ENCODE measurements at places on chromosomes 16 and 17.

GRCh38 chr16:69930117-69930776 lies 20.9 kb upstream of the CLEC18A start:
- H3K4me1 ChIP-seq: peaks cover 21% of the 10 kb centered on the region
- DNase-seq: peak; percentile 66

- no peak overlapping the region for H3K4me3 ChIP-seq
- no peaks in the 10 kb centered on the region for H3K4me1 ChIP-seq
- H3K27ac ChIP-seq: no peak overlapping the region
- H3K27me3 ChIP-seq: no peaks in the 10 kb centered on the region
- no peak for DNase-seq
These were observed 31.0 kb downstream of the DHRS7B start for GRCh38 chr17:21157586-21158370.

GRCh38 chr16:69924041-69924775 lies 26.9 kb upstream of the CLEC18A start:
- H3K36me3 ChIP-seq: peaks cover 5% of the 10 kb centered on the region
- H3K27ac ChIP-seq: peak overlapping the region; percentile 19

- H3K36me3 ChIP-seq: no peaks in the 10 kb centered on the region
- H3K27me3 ChIP-seq: peaks cover 8% of the 10 kb centered on the region
- DNase-seq: peak; percentile 34
- H3K4me1 ChIP-seq: no peaks in the 10 kb centered on the region
These were observed 114.8 kb upstream of the FOXF1 start for GRCh38 chr16:86395477-86395876.

DNA sequence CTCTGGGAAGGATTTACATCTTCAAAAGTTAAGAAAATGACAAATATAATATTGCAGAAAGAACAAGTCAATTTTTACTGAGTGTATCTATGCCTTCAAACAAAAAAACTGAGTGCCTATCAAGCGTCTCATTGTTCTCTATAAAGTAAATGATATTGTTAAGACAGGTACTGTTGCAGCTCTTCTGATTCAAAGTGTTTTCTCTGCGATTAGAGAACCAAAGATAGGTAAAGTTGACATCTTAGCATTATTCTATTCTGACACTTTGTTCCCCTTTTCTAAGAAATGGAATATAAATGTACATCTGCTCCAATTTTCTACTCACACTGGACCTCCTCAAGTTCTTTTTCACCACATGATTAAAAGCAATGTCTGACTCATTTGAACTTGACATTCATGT lies 1317.7 kb downstream of the CDH11 start:
- no peaks in the 10 kb centered on the region for H3K36me3 ChIP-seq
- H3K4me3 ChIP-seq: no peak overlapping the region
- H3K27me3 ChIP-seq: no peaks in the 10 kb centered on the region
- DNase-seq: no peak

DNA sequence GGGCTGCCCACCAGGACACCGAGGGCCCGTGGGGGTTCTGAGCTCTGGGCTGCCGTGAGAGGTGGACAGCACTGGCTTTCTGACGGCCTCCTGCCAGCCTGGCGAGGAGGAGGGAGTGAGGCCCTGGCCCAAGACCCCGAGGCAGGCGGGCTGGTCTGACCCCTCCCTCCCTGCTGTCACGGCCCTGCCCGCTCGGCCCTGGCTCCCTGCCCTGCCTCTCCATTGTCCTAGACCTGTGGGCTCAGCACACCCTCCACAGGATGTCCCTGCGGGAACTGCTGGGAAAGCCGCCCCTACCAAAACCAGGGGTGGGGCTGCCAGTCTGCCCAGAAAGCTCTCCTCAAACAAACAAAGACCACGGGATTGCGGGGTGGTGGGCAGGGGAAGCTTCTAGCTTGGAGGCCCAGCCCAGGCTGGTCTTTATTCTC lies 20.7 kb downstream of the SPNS2 start:
- DNase-seq: no peak
- H3K27ac ChIP-seq: no peak overlapping the region
- H3K4me1 ChIP-seq: peaks cover 9% of the 10 kb centered on the region
- H3K36me3 ChIP-seq: peaks cover 38% of the 10 kb centered on the region
- H3K4me3 ChIP-seq: no peak overlapping the region

DNA sequence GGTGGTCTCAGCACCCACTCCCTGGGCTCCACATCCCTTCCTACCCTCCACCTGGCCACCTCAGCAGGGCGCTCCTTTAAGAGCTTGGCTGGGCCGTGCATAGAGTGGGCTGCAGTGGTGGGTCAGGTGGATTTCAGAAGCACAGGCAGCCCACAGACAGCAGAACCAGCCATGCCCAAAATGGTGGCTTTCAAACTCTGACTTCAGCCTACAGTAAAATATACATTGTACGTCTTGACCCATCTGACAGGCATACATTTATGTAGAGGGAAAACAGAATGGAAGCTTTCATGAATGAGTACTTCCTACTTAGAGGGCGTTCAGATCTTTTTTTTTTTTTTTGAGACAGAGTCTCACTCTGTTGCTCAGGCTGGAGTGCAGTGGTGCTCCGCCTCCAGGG lies 26.0 kb upstream of the LASP1NB start:
- DNase-seq: no peak
- peaks cover 55% of the 10 kb centered on the region for H3K36me3 ChIP-seq
- H3K4me3 ChIP-seq: no peak overlapping the region
- H3K27ac ChIP-seq: peak overlapping the region; percentile 66
- H3K27me3 ChIP-seq: no peaks in the 10 kb centered on the region

DNA sequence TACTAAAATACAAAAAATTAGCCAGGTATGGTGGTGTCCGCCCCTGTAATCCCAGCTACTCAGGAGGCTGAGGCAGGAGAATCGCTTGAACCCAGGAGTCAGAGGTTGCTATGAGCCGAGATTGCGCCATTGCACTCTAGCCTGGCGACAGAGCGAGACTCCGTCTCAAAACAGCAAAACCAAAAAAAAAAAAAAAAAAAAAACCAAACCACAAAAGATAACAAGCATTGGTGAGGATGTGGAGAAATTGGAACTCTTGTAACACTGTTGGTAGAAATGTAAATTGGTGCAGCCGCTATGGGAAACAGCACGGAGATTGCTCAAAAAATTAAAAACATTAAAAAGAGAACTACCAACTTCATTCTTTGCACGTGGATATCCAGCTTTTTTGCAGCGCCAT lies 119.4 kb downstream of the OR1D5 start:
- H3K27me3 ChIP-seq: peaks cover 4% of the 10 kb centered on the region
- no peak for DNase-seq
- H3K27ac ChIP-seq: no peak overlapping the region

- H3K4me3 ChIP-seq: no peak overlapping the region
- no peak overlapping the region for H3K27ac ChIP-seq
- no peaks in the 10 kb centered on the region for H3K36me3 ChIP-seq
- H3K4me1 ChIP-seq: no peaks in the 10 kb centered on the region
These were observed 243.5 kb downstream of the STX8 start for GRCh38 chr17:9332132-9332494.

DNA sequence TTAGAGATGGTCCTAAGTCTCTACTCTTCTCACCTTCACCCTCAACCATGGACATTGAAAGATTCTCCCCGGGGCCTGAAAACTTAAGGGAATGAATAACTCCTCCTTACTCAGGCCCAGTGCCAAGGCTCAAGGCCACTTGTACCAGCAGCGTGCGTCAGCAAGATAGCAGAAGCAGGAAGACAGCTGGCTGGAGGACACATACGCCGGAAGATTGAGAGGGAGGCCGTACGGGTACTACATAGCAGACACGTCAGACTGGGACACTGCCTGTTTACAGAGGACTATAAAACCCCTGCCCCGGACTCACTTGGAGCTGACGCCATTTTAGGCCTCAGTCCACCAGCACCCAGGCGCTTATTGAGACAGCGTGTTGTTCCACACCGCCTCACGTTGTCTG lies 75.8 kb upstream of the MED13 start:
- DNase-seq: no peak
- H3K27me3 ChIP-seq: no peaks in the 10 kb centered on the region
- H3K27ac ChIP-seq: no peak overlapping the region
- H3K4me1 ChIP-seq: peaks cover under 1% of the 10 kb centered on the region

DNA sequence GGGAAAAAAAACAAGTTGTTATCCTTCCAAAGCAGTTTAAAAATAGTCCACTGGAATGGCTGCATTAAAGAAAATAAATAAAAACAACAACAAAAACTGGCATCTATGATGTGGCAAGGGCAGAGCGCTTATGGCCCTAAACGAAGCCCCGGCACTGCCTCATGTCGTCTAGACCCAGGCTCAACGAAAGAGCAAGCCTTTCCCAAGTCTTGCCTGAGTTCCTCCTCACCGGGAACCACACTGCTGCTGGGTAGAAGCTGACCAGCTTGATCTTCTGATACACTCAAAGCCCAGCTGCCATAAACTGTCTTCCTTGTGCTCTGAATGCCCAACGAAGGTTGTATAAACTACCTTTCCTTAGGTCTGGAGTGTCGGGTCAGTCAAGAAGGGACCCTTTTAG lies 37.0 kb downstream of the NDEL1 start:
- no peaks in the 10 kb centered on the region for H3K27me3 ChIP-seq
- H3K4me1 ChIP-seq: no peaks in the 10 kb centered on the region
- H3K27ac ChIP-seq: no peak overlapping the region
- H3K36me3 ChIP-seq: peaks cover 82% of the 10 kb centered on the region
- DNase-seq: no peak

DNA sequence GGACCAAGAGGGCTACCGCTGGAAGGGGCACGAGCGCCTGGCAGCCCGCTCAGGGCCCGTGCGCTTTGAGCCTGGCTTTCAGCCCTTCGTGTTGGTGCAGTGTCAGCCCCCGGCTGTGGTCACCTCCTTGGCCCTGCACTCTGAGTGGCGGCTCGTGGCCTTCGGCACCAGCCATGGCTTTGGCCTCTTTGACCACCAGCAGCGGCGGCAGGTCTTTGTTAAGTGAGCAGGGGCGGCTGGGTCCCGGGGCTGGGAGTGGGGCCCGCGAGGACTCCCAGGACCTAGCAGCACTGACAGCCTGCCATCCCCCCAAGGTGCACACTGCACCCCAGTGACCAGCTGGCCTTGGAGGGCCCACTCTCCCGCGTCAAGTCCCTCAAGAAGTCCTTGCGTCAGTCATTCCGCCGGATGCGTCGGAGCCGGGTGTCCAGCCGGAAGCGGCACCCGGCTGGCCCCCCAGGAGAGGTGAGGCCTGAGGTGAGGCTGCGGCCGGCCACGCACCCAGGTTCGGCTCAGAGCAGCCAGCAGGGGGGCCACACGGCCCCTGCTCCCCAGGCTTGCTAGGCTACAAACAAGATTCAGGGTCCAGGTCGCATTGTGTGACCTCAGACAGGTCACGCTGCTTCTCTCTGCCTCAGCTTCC lies 17.4 kb upstream of the MYO15B start:
- DNase-seq: no peak
- H3K4me1 ChIP-seq: peaks cover 14% of the 10 kb centered on the region
- no peak overlapping the region for H3K27ac ChIP-seq

DNA sequence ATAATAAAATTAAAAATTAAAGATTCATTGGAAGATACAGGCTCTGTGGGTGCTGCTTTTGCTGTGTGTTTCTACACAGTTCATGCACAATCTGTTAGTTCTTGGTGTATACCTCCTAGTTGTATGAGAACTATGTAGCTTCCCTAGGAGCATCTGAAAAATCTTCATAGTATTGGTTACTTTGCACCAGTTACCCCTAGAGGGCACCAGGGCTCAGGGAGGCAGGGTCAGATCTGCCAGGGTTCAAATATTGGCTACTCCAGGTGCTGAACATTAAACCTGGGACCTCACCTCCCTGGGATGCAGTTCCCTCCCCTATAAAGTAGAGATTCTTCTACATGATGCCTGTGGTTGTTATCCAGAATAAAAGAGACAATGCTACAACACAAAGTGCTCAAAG lies 583.0 kb upstream of the CDH11 start:
- no peaks in the 10 kb centered on the region for H3K36me3 ChIP-seq
- H3K4me1 ChIP-seq: no peaks in the 10 kb centered on the region
- no peak overlapping the region for H3K4me3 ChIP-seq

DNA sequence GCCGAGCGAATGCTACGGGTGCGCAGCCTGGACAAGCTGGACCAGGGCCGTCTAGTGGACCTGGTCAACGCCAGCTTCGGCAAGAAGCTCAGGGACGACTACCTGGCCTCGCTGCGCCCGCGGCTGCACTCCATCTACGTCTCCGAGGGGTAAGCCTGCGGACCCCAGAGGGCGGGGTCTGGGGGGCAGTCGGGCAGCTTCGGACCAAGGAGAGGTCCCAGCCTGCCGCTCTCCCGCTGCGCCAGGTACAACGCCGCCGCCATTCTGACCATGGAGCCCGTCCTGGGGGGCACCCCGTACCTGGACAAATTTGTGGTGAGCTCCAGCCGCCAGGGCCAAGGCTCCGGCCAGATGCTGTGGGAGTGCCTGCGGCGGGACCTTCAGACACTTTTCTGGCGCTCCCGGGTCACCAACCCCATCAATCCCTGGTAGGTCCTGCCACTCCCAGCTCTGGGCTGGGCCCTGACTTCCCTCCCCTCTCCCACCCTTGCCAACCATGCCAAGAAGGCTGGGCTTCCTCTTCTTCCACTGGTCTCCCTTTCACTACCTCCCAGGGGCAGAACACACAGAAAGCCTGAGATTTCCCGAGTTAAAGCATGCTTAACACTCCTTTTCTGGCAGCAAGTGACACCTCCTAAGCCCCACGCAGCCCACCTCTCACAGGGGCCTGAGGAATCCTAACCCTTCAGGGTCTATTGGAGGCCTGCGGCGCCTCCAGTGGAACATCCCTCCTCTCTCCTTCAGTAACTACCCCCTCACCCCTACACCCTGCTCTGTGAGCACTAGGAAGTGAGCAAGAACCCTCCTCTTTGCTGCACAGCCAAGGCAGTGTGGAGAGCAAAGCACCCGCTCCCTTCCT lies 3.2 kb downstream of the NAGS start:
- peak overlapping the region; percentile 29 for H3K27ac ChIP-seq
- H3K36me3 ChIP-seq: peaks cover 20% of the 10 kb centered on the region

- no peaks in the 10 kb centered on the region for H3K36me3 ChIP-seq
- peak overlapping the region; percentile 75 for H3K4me3 ChIP-seq
- peaks cover 13% of the 10 kb centered on the region for H3K4me1 ChIP-seq
- peak overlapping the region; percentile 55 for H3K27ac ChIP-seq
- no peaks in the 10 kb centered on the region for H3K27me3 ChIP-seq
These were observed 23.2 kb downstream of the ZNF213 start for GRCh38 chr16:3158026-3158509.

DNA sequence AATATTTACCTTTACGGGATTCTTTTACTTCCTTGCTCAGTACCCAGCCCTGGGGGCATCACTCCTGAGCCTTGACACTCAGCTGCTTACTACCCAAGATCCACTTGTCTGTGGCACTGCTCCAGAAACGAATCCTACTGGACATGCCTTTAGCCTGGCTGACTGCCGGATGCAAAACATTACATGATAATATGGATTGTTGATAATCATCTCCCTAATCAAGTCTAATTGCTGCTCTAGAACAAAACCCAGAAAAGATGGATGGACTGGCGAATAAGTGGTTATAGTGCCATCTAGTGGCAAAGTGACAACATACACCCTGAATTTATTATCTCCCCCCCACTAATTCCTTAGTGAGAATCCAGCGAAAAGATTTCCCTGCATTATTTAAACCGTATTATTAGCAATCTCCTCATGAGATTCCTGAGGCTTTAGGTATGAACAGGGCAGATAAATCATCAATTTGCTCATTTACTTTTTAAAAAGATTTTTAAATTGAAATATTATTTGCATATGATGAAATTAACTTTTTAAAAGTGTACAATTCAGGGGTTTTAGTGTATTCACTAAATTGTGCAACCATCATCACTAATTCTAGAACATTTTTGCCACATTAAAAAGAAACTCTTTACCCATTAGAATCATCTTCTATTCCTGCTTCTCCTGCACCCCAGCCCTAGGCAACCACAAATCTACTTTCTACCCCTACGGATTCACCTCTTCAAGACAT lies 61.6 kb downstream of the RGS9 start:
- peaks cover 6% of the 10 kb centered on the region for H3K27me3 ChIP-seq
- H3K27ac ChIP-seq: no peak overlapping the region
- peak; percentile 73 for DNase-seq
- H3K4me3 ChIP-seq: no peak overlapping the region

- H3K27me3 ChIP-seq: no peaks in the 10 kb centered on the region
- peaks cover 59% of the 10 kb centered on the region for H3K36me3 ChIP-seq
- no peak for DNase-seq
- H3K4me3 ChIP-seq: no peak overlapping the region
- H3K27ac ChIP-seq: no peak overlapping the region
These were observed 40.0 kb downstream of the CIBAR2 start for GRCh38 chr16:85072076-85072860.
